ENCODE measurements at places on chromosomes 6 and 20.

DNA sequence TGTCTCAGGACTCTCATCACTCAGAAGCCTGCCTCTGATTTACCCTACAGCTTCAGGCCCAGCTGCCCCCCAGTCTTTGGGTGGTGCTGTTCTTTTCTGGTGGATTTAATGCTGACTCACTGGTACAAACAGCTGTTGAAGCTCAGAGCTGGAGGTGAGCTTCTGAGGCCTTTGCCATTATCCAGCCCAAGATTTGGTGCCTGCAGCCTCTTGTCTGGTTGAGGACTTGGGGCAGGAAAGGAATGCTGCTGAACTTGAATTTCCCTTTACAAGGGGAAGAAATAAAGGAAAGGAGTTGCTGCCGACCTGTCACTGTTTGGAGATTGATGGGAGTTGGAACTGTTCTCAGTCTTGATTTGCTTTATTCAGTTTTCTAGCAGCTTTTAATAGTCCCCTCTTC is 19.8 kb downstream of the ABCF1 start:
- DNase-seq, result peak; percentile 46

GRCh38 chr20:49405062-49405683 is 77.3 kb downstream of the KCNB1 start:
- no peak for DNase-seq

DNA sequence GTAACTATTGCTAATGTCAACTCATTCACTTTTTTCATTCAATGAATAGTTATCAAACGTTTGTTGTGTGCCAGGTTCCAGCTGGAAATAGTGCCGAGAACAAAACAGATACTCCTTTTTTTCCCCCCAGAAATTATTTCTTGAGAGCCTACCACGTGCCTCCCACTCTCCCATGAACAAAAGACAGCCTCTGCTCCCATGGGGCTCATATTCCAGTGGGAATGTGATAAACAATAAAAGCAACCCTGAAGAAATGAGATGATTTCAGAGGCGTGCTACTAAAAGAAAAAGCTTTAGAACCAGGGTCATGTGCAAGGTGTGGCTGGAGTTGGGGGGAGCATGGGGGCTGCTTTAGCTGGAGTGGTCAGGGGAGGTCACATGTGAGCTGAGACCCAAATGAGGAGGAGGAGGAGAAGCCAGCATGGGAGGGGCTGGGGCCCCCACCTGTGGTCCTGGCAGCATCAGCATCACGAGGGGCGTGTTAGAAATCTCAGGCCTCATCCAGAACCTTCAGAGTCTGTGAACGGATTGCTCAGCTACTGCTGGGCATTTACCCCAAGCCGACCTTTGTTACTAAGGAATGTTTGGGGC is 157.4 kb downstream of the EYA2 start:
- DNase-seq, result no peak

GRCh38 chr6:92810913-92811312 is 608.4 kb downstream of the EPHA7 start:
- no peak for DNase-seq

DNA sequence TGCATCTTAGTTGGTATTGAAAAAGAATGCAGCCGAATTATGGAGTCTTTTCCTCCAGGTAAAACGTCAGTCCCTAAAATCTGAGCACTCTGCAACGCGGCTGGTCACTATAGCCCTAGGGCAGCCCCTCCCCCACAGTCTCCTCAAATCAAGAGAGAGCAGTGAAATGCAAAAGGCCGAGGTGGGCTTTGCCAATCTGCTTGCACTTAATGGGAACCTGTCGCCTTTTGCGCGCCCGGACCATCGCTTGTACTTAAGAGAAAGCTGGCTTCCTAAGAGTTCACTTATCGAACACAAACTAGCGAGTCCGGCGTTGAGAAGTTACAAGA is 447 bp downstream of the MCM3 start:
- peak; percentile 11 for DNase-seq

DNA sequence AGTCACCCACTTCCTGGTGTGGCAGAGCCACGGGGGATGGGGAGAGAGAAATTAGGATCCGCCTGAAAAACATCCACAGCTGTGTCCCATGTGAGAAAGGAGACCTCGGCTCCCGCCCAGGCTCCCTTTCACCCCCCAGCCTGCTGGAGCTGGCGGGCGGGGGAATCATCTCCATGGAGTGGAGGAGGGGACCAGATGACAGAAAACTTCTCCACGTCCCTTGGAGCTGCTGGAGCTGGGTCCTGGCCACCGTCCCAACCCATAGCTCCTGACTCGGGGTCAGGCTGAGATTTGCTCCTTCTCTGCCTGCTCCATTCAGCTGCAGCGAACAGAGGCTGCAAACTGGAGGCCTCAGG is 113.8 kb downstream of the CEBPB start:
- DNase-seq, result no peak

GRCh38 chr6:166408936-166409755 is 26.4 kb upstream of the MPC1 start:
- DNase-seq, result no peak

GRCh38 chr6:41656002-41656691 is 17.9 kb downstream of the MDFI start:
- no peak for DNase-seq
